ENCODE measurements at places on chromosomes 1 and 21. TPM values are rescaled to one million over a fixed set of nuclear protein-coding genes. Genes with fewer than 3 reads are reported as not detected.

Gene TMPRSS15
- not detected for total RNA-seq

Gene NHLH1
- total RNA-seq, result 0.40 TPM

Gene S100A6
- 3,871 TPM for total RNA-seq

Gene CYP4Z1
- not detected for total RNA-seq

Gene GCSAML
- total RNA-seq, result not detected

Gene GART
- total RNA-seq, result 64.2 TPM

Gene PEX11B
- 38.2 TPM for total RNA-seq

Gene CCDC27
- total RNA-seq, result not detected

Gene KCNJ15
- total RNA-seq, result 0.12 TPM

Measured in A549 treated with AZD2906 at 1 μM for 4 hours (cell line).